ENCODE measurements at places on chromosomes 2 and 18.

- DNase-seq, result no peak
These were observed 80.6 kb downstream of the MOGAT1 start for GRCh38 chr2:222751821-222752719.

- no peak for DNase-seq
These were observed 258 bp downstream of the MGAT4A start for GRCh38 chr2:98730707-98731040.

GRCh38 chr2:9300214-9300613 lies 93.6 kb downstream of the ASAP2 start:
- no peak for DNase-seq

- DNase-seq, result no peak
These were observed 11.1 kb downstream of the HES6 start for GRCh38 chr2:238228700-238229099.

GRCh38 chr2:160419776-160420505 lies 73.7 kb downstream of the RBMS1 start:
- DNase-seq, result no peak

DNA sequence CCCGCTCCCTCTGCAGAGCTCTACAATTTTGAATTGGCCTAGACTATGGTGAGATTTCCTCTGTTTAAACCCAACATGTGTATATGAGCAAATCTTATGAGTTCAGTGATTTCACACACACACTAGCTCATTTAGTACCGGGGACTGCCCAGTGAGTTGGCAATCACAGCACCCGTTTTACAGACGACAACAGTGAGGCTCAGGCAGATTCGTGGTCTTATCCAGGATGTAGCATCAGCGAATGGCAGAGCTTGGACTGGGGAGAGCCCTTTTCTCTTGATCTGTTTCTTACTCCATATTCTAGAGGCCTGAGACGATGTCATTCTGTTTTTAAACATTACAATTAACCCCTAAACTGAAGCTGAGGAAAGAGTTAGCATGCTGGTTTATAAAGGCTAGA lies 419.9 kb downstream of the NBAS start:
- no peak for DNase-seq

DNA sequence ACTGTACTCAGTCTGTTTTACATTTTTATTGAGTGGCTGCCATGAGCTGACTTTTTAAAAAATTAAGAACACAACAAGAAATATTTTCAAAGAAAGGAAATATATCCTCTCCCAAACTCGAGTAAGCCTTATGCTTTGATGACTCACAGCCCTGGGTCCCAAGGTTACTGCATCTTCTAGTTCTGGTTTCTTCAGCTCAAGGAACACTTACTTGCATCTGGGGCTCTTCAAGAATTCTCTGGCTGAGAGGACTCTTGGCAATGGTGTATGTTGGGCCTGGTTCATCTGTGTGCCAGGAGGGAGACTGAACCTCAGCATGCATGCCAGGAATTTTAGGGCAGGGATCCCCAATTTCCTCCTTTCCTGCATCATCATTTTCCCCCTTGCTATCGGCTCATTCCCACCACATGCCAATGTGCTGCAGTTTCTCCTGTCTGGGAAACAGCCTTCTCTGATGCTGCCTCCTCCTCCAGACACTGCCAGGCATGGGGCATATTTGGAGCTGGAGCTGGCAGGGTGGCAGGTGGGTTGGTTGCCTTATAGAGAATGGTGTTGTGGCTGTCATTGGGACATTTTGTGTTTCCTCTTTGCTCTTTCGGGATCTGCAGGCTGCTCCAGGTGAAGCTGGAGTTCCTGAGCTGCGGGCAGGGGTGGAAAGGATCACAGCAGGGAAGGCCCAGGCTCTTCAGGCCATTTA lies 192.2 kb upstream of the HS6ST1 start:
- no peak for DNase-seq

DNA sequence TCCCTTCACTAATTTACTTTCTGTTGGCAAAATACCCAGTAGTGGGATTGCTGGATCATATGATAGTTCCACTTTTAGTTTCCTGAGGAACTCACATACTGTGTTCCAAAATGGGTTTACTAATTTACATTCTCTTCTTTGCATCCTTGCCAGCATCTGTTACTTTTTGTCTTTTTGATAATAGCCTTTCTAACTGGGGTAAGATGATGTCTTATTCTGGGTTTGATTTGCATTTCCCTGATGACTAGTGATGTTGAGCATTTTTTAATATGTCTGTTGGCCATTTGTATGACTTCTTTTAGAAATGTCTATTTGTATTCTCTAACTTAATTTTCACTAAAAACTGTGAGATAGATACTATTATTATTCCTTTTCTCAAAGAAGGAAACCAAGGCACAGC lies 411.7 kb downstream of the SOCS6 start:
- no peak for DNase-seq

DNA sequence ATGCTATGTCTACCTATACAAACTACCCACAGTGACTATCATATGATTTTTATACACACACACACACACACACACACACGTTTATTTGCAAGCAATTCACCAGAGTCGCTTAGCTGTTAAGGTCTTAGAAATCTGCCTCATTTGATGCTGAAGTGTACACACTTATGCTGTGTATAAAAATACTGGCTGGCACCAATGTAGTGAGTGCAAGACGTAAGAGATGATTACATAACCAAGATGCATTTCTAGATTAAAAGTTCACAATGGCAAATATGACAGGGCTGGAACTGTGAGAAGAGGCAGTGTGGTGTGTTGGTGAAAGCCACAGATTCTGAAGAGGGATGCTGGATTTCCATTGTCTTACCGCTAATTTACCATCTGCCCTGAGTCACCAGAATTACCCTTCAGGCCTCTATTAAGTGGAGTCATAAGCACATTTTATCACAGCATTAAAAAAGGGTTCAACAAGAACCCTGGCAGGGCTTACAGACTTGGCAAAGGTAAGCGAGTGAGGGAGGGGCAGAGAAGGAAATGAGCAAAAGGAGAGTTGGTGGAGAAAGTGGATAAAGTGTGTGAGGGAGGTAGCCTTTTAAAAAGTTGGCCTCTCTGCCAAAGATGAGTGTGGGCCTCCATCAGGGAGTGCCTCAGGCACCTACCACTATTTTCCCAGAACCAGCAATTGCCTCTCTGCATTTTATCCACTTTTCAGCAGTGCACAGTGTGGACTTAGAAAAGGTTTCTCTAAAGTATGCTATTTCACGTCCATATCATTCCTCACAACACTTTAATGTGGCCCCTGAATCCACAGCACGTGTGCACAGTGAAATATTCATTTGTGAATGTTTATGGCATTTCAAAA lies 21.5 kb downstream of the MEIS1 start:
- no peak for DNase-seq

DNA sequence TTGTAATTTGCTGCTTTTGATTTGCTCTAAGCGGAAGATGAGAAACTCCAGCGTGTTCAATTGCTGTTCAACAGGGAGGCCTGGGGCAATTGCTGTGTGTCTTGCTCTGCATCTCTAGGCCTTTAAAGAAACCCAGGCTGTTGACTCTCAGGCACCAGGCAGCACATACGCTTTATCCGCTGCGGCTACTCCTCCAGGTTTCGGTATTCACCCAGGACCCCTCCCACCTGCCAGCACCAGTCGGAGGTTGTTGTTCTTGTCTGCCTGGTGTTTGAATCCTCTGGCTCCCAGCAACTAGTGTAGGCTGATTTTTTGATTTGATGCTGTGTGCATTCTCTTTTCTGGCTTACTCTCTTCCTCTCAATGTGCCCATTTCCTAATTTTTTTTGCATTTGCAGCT lies 383.1 kb downstream of the TSN start:
- DNase-seq, result no peak

DNA sequence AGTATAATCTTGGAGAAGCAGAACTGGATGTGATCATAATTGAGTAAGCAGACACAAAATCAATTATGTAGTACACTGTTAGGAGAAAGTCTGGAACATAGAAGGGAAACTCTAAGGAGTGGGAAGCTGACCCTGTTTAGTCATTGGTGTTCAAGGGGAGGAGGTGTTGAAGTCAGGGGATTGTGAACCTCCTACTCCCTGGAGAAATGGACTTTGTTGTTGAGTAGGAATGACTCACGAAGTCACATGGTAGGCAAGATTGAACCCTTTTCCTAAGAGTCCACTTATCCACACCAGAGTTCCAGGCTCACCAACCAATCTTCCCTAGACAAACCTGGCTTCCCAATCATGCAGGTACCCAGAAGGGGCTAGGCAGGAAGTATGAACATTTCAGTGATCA lies 81.0 kb upstream of the BCL11A start:
- no peak for DNase-seq

DNA sequence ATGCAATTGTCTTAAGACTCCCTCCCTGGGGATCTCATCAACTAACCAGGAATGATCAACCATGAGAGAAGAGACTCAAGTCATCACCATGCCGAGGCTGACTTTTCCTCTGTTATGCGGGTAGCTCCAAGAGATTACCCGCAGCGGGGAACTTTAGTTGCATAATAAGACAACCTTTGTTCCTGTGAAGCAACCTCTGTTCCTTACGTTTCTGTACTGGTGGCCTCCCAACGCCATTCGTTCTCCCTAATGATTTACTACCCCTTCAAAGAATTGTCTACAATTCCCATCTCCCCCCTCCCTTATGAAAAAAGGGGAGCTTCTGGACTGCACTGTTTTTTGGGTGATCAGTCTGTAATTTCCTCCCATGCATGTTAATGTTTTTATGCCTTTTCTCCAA lies 66.1 kb upstream of the LRPPRC start:
- DNase-seq, result no peak

DNA sequence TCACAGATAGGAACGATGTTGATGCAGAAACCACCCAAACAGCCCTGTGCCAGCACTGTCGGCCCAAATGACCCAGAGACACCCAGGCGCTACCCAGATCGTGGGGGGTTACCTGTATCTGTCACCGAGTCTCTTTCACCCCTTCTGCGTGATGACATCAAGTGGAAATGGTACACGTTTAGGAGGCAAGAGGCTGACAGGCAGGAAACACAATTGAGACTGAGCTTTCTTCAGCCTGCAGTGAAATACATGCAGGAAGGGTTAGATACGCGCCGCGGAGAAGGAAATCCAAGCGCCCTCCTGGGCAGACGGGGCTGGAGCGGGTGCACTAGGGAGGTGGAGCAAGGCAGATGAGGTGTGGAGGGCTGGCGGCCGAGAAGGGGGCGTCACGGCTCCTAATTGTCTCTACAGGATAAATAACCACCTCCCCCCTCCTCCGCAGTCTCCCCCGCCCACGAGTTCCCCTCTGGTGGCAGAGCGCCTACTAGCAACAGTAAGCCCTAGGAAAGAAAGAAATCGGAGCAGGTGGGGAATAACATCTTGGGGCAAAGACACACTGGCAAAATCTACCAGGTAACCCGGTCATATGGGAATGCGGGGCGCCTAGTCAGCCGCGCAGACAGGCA lies at the start of gene RNF152:
Gene RNF152, minus strand, starts transcription at position 325 of the 626 bp plus-strand sequence. CDS start 76,544 bp downstream, outside the sequence.
- DNase-seq, result no peak

DNA sequence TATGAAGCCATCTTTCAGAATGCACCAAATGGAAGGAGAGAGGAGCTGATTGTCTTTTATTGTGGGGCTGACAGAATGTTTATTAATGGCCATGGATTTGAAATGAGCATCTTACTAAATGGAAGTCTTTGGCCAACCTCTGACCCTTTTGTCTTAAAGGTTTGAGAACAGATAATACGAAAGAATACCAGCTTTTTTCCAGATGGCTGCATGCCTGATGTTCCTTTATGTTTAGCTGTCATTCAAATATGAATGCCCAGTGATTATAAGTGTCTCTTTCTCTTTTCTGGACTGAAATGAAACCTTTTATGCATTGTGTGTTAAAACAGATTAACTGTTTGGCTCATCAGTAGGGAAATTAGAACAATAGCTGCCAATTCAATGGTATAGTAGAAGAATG lies 46.0 kb downstream of the PARD3B start:
- no peak for DNase-seq

DNA sequence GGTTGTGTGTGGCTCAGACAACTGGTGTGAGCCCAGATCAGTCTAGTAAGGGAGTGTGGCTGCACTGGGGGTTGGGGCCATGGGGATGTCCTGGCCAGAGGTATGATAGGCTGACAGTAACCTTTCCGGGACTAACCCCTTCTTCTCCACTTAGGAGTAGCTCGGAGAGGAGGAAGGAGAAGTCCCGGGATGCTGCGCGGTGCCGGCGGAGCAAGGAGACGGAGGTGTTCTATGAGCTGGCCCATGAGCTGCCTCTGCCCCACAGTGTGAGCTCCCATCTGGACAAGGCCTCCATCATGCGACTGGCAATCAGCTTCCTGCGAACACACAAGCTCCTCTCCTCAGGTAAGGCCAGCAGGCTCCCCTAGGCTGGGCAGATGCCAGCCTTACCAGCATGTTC lies 49.5 kb downstream of the EPAS1 start:
- no peak for DNase-seq

DNA sequence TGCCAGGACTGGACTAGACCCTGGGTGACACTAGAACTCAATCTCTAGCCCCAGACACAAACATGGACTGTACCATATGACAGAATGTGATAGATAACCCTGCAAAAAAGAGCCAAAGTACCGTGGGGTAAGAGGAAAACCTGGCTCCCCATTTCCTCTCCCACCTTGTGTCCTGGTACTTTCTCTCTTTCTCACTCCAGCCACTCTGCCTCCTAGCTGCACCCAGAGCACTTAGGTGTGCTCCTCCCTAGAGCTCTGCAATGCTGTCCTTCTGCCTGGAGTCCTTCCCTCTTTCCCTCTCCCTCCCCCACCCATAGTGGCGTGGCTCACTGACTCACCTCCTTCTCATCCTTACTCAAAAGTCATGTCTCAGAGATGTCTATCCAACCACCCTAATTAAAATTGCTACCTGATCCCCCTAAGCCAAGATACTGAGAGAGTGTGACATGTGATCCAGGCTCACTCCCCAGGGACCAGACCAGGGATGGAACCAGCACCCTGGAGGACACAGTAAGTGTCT lies 171.3 kb downstream of the LOXHD1 start:
- no peak for DNase-seq

DNA sequence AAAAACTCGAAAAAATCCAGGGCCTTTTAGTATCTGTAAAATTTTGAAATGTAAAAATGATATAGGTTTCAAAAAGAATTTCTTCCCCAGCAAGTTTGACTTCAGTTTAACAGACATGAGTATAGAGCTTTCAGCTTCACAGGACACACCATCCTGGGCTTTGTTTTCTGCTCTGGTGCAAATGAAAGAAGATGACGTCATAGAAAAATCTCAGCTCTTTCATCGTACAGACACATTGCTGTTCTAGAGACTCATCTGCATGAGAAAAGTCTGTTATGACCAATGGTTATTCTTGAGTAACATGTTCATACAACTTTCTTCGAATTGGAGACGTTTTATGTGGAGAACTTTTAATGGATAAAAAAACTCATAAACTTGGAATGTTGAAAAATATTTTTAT lies 111.7 kb upstream of the DYNAP start:
- no peak for DNase-seq

DNA sequence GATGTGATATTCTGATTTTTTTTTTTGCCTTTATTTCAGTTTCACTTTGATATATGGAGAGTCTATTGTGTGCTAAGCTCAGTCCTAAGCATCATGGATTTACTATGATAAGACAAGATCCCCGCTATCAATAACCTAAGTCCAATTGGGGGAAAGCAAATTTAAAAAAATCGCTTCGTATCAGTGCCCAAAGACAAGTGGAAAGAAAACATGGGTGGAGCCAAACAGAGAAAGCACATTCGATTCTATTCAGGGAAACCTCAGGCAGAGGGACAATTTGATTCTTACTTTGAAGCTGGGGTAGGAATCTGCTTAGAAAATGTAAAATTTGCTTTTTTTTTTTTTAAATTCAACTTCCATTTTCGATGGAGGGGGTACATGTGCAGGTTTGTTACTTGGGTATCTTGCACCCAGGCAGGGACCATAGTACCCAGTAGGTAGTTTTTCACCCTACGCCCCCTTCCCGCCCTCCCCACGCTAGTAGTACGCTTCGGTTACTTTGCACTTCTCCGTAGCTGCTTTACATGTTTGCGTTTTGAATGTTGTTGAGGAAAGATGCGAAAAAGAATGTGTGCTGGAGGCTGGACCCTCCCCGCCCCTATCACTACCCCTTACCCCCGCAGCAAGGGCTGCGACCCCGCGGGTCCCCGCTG lies 12.4 kb downstream of the KIF5C start:
- no peak for DNase-seq

All from CD4-positive, alpha-beta T cell treated with Interferon gamma for 1 hour (primary cell).